Endodermal cell (in vitro differentiated cells): ENCODE measurements at places on chromosomes 11 and 22. TPM values are rescaled to one million over a fixed set of nuclear protein-coding genes. Genes with fewer than 3 reads are reported as not detected.

- DNase-seq: no peak
- no peaks in the 10 kb centered on the region for H3K4me1 ChIP-seq
- no peak overlapping the region for H3K4me3 ChIP-seq
- H3K27me3 ChIP-seq: no peaks in the 10 kb centered on the region
- no peak overlapping the region for H3K27ac ChIP-seq
Observed at GRCh38 chr22:37701141-37701786, 4.4 kb downstream of the TRIOBP start.

DNA sequence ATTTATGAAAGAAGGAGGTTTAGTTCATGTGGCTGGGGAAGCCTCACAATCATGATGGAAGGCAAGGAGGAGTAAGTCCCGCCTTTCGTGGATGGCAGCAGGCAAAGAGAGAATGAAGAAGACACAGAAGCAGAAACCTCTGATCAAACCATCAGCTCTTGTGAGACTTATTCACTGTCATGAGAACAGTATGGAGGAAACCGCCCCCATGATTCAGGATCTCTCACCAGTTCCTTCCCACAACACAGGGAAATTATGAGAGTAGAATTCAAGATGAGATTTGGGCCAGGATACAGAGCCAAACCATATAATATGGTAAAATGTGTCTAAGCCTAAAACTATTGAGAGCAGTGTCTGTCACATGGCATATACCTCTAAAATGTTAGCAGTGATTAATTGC, 503.8 kb upstream of the CCDC179 start:
- no peaks in the 10 kb centered on the region for H3K36me3 ChIP-seq
- DNase-seq: no peak
- H3K4me1 ChIP-seq: no peaks in the 10 kb centered on the region
- no peak overlapping the region for H3K4me3 ChIP-seq
- no peak overlapping the region for H3K27ac ChIP-seq

Gene E2F8
- total RNA-seq: 2.9 to 12.2 TPM (median 10.9 TPM) in 3 replicates

DNA sequence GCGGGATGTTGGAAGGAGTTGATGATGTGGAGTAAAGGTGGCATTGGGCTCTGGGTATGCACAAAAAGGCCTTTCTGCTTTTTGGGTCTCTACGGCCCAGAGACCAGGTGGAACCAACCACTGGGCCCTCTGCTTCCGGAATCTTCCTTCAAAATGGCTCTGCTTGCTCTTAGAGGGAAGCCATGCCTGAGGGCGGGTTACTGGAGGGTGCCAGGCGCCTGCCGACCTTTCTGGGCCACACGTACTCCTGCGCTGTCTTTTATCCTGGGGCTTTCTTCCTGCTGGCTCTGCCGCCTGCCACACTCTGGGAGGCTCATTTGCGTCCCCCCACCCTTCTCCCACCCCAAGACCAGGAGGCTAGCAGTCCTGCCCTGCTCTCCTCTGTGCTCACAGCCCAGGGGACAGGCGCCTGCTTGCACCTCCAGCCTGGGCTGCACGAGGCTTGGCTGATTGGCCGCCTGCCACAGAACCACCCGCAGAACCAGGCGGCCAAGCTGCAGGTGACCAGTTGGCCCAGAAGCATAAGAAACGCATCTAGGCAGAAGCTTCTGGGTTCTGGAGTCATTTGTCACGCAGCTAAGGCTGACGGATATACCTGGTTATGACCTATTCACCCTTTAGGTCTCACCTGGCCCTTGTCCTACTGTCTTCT, 536.9 kb downstream of the TBC1D22A start:
- DNase-seq: no peak
- H3K36me3 ChIP-seq: no peaks in the 10 kb centered on the region
- H3K27me3 ChIP-seq: no peaks in the 10 kb centered on the region
- H3K4me1 ChIP-seq: no peaks in the 10 kb centered on the region
- H3K27ac ChIP-seq: no peak overlapping the region

GRCh38 chr11:118227865-118228785, 3.3 kb upstream of the JAML start:
- no peaks in the 10 kb centered on the region for H3K36me3 ChIP-seq
- DNase-seq: no peak
- no peaks in the 10 kb centered on the region for H3K4me1 ChIP-seq
- H3K27ac ChIP-seq: no peak overlapping the region
- no peaks in the 10 kb centered on the region for H3K27me3 ChIP-seq
